ENCODE measurements at places on chromosomes 6 and 20.
A peak's percentile ranks its signal among the peaks of the same experiment; 100 is the strongest.

GRCh38 chr6:148818939-148819575 is 72.2 kb downstream of the UST start:
- DNase-seq: no peak

GRCh38 chr20:37096415-37097041 is 731 bp upstream of the RBL1 start:
- no peak for DNase-seq

DNA sequence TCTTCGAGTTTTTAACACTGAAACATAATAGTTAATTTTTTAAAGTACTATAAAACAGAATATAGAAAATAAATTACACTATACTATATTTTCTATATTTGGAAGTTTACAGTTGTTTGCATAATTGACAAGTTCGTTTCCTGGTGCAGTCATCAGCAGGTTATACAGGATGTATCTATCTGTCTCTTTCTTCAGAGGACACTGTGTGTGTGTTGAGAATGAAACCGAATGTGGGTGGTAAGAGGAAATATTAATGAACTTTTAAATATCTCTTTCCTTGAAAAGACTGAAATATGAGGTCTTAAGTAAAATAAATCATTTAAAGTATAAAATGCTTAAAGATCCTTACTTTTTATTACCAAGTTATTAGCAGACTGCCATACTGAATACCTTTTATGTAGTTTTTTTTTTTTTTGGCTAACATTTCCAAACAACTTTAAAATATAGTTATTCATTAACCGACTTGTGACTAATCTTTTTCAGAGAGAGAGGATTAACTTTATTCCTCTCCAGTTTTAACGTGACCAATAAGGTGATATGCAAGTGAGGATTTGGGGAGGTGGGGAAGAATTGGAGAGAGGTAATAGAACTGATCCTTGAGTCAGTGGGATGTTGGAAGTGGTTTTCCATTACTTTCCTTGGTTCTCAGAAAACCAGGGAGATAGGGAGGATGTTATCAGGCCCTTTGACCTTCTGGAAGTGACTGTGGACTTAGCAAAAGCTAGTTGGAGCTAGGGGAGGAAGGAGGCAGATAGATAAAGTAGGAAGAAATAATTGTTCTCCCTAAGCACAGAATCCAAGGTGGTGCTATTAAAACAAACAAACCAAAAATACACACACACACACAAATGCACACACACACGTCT is 380.0 kb upstream of the FLRT3 start:
- DNase-seq: no peak

- DNase-seq: peak; percentile 39
Measured at GRCh38 chr6:110053395-110054240, 75.5 kb downstream of the GPR6 start.

DNA sequence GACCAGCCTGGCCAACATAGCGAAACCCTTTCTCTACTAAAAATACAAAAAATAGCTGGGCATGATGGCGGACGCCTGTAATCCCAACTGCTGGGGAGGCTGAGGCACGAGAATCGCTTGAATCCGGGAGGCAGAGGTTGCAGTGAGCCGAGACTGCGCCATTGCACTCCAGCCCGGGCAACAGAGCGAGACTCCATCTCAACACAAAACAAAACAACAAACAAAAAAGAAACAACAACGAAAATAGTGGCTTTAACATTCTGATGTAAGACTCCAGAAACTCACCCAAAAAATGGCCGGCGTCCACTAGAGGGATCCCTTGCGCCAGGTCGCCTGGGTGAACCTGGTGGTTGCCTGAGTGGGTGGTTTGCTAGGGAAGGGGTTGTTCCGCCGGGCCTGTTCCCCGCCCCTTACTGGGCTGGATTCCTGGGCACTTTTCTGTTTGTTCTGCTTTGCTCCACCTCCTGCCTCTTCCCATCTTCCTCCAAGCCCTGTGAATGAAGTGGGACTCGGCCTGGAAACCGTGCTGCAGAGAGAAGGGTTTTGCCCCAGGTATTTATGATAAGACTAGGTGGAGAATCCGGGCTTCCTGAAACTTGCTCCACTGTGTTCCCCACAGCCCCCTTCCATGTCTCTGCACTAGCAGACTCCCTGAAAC is 1.5 kb downstream of the PABPC1L start:
- peak; percentile 95 for DNase-seq

DNA sequence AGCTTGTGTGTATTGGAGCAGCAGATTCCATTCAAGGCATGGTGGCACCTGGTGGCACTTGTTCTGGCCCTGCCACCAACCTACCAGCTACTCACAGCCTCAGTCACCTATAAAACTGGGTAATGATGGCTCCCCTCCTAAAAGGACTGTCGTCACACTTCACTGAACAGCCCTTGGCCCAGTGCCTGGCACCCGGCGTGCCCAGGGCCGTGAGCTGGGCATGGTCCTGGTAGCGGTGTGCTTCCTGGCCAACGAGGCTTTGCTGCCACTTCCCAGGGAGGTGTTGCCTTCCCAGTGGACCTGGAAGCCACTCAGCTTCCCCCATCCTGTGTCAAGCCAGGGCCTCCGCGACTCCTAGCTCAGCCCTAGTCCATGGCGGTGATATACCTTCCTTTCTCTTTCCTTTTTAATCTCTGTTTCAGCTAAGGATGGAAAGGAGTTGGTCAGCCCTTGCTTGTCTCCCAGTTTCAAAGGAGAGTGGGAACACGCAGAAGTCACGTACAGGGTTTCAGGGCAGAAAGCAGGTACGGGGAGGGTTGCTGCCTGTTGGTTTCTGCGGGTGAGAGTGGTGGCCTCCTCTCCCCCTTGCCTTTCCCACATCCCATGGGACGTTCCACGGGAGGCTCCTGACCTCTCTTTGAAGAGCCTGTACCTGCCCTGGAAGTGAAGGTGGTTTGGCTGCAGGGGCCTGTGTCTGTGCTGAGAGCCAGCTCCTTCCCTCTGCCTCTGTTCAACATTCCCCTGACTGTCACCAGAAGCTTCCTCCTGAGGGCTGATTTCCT is 25.5 kb downstream of the ENTPD6 start:
- DNase-seq: no peak

DNA sequence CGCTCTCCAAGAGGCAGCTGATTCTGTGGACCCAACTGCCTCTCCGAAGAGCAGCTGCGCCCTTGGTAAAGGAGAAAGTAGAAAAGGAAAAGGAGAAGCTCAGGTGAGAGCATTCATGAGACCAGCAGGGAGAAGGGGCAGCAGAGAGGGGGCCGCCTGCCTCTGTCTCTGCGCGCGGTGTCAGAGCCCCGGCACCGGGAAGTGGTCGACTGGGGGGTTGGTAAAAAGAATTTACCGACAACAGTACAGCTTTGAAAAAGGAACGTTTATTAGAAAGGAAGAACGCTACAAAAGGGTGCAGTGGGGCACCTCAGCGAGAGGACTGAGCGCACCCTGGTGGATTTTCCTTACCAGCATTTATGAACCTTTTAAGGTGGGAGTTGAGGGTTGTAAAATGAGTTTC is 61.9 kb downstream of the GPR6 start:
- DNase-seq: peak; percentile 65

- DNase-seq: peak; percentile 27
Measured at GRCh38 chr20:39010496-39010895, 48.4 kb downstream of the DHX35 start.

- DNase-seq: no peak
Measured at GRCh38 chr6:45072016-45072415, 256.1 kb upstream of the RUNX2 start.

DNA sequence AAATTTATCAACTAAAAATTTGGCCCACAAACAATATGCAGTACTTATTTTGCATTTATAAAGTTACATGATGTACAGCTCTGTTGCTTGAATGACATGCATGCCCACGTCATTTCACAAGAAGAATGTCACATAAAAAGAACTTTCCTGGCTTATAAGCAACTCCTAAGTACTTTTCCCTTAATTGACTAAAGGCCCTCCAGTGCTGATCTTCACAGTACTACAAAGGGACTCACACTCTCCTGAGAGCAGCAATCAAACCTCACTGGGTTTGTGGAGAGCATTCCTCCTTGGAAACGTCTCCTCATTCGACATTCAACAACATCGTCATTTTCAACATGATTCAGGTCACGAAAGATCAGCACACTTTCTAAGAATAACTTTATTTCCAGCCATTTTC is 111.1 kb downstream of the IPCEF1 start:
- DNase-seq: no peak

DNA sequence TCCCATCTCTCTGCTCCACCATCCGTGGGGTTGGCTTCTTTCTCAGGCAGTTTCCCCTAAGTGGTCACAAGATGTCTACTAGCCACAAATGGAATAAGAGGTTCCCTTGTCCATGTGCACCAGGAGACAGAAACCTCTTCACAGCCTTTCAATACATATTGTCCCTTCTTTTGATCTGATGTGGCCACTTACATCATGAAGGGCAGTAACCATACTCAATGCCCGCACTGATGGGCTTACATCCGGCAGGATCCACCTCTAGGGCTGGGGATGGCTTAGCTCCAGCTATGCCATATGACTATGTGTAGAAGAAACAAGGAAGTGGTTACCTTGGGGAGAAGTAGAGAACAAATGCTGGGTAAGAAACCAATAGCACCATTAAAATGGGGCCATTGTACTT is 64.4 kb downstream of the PLEKHG1 start:
- DNase-seq: no peak

GRCh38 chr20:18991012-18991411 is 177.4 kb downstream of the SCP2D1 start:
- DNase-seq: no peak

GRCh38 chr20:12640251-12640650 is 368.5 kb upstream of the SPTLC3 start:
- no peak for DNase-seq

All from T47D (cell line).